ENCODE measurements at places on chromosomes 7 and 10. TPM values are rescaled to one million over a fixed set of nuclear protein-coding genes. Genes with fewer than 3 reads are reported as not detected.

DNA sequence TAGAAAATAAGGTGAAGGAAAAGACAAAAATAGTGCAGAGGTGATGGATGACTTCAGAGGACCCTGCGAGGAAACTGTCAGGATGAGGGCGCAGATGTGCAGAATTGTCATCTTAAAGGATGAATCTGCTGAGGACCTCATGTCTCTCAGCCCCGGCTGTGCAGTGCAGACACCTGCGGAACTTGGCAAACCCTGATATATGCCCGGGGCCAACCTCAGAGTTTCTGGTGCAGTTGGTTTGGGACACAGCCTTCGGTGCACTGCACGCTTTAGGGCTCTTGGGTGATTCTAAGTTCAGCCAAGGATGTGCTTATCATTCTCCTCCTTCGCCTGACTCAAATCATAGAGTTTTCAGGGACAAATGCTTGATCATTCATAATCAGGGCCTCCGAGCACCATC is 310.1 kb downstream of the TCERG1L start:
- DNase-seq, result no peak

DNA sequence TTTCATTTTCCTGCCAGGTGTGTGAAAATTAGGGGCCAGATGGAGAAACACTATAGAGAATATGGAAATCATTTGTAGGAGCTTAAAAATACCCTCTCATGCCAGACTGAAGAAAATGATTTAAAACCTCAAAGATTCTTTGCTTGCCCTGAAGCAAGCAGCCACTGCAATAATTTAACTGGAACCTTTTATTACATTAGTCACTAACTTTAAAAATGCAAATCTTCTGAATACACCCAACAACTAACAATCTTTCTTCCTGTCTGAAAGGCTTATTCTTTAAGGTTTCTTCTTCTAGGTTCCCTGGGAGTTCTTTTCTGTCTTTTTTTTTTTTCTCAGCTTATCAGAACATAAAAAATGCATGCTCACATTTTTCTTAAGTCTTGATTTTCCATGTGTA is 238.5 kb upstream of the KMT2E start:
- DNase-seq, result no peak

Gene SP4
- 14.0 TPM for polyA plus RNA-seq

DNA sequence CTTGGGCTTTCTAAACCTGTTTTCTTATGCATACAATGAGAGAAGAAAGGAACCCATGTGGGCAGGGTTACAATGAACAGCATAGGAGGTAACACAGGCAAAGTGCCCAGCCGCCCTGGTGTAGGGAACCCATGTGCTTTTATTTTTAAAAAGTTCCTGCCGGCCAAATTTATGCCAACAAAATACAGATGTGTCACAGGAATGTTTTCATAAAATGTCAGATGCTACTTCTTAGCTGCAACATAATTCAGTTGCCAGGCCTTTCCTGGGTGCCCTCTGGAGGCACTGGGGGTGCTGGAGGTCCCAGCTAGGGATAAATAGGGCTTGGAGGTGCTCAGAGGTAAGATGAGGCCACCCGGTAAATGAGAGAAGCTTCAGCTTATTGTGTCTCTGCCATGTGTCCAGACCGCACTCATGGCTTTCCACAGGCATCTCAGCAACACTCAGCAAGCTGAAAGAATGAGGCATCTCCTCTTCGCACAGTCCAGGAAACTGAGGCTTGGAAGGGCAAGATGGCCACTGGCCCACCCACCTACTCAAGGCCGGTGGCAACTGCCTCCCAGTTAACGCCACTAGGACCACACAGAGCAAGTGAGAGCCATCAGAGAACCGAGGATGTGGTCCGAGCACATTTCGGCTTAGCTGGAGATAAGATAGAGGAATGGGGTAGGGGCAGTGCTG is 58.3 kb downstream of the CPXM2 start:
- no peak for DNase-seq

GRCh38 chr10:48466611-48467240 is 138.1 kb downstream of the ARHGAP22 start:
- DNase-seq, result no peak

Measured in renal cortex interstitium (tissue), 15 donors.